ENCODE measurements at places on chromosomes 3 and 15. TPM values are rescaled to one million over a fixed set of nuclear protein-coding genes. Genes with fewer than 3 reads are reported as not detected.

DNA sequence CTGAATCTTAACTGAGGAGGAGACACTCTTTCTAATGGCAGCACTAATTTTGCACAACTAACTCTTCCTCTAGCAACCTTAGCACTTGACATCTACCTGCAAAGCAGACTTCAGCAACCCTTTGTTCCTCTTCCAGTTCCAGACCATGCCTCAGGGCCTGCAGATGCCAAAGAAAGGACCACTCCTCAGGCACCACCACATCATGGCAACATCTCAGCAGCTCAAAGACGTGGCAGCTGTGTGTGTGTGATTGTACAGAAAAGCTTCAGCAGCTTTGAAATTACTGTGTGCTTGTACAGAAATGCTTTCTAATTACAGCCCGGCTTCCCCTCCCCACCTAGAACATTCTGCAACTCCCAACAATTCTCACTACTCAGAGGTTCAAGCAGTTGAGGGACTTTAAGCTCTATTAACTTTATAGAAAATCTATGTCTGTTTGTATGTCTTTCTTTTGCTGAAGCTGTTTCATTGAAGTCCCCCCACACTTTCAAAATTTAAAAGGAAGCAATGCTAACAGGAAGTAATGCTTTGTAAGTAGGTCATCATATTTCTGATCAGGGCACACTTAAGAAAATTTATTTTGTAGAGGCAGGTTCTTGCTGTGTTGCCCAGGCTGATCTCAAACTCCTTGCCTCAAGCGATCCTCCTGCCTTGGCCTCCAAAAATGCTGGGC, 115.2 kb downstream of the CD47 start:
- peaks cover 50% of the 10 kb centered on the region for H3K4me1 ChIP-seq
- H3K27me3 ChIP-seq, result no peaks in the 10 kb centered on the region
- no peak for DNase-seq
- no peak overlapping the region for H3K27ac ChIP-seq
- no peaks in the 10 kb centered on the region for H3K36me3 ChIP-seq

GRCh38 chr3:194683380-194683779, 2.3 kb upstream of the FAM43A start:
- H3K27me3 ChIP-seq, result no peaks in the 10 kb centered on the region
- peaks cover 30% of the 10 kb centered on the region for H3K4me1 ChIP-seq
- no peak overlapping the region for H3K27ac ChIP-seq
- no peak overlapping the region for H3K4me3 ChIP-seq

GRCh38 chr3:16633948-16634347, 28.7 kb upstream of the DAZL start:
- H3K4me3 ChIP-seq, result no peak overlapping the region
- no peaks in the 10 kb centered on the region for H3K36me3 ChIP-seq
- DNase-seq, result no peak
- no peaks in the 10 kb centered on the region for H3K4me1 ChIP-seq
- no peak overlapping the region for H3K27ac ChIP-seq
- no peaks in the 10 kb centered on the region for H3K27me3 ChIP-seq

The XCR1 gene
- total RNA-seq, result not detected

The MYEF2 gene
- 9.8 TPM for total RNA-seq

The FSIP1 gene
- total RNA-seq, result 0.63 TPM

Data from CD8-positive, alpha-beta memory T cell (primary cell).